ENCODE measurements at places on chromosomes 5 and 9. TPM values are rescaled to one million over a fixed set of nuclear protein-coding genes. Genes with fewer than 3 reads are reported as not detected.

ADCY2 gene
- 17.5 TPM for total RNA-seq

STK32A gene
- total RNA-seq, result 17.7 TPM

TAS2R1 gene
- total RNA-seq, result not detected

NEURL1B gene
- 21.6 TPM for total RNA-seq

PCDHB2 gene
- total RNA-seq, result 8.3 TPM

ZNF883 gene
- 18.9 TPM for total RNA-seq

BBLN gene
- 103 TPM for total RNA-seq

MUSK gene
- 1.4 TPM for total RNA-seq

PCDHB14 gene
- total RNA-seq, result 13.5 TPM

GMCL2 gene
- total RNA-seq, result not detected

DNLZ gene
- total RNA-seq, result 4.3 TPM

RXRA gene
- total RNA-seq, result 31.5 TPM

MIER3 gene
- 43.8 TPM for total RNA-seq

CHSY3 gene
- total RNA-seq, result 25.1 TPM

LEAP2 gene
- total RNA-seq, result 1.1 TPM

IL13 gene
- total RNA-seq, result not detected

SPINK6 gene
- not detected for total RNA-seq

LECT2 gene
- not detected for total RNA-seq

CCNG1 gene
- total RNA-seq, result 300 TPM

OGN gene
- total RNA-seq, result 296 TPM

DNAJC18 gene
- total RNA-seq, result 30.2 TPM

FXN gene
- 6.0 TPM for total RNA-seq

ACTBL2 gene
- not detected for total RNA-seq

TAF11L5 gene
- total RNA-seq, result not detected

CDX1 gene
- total RNA-seq, result not detected
